ENCODE measurements at places on chromosomes 6 and 20. TPM values are rescaled to one million over a fixed set of nuclear protein-coding genes. Genes with fewer than 3 reads are reported as not detected.

DNA sequence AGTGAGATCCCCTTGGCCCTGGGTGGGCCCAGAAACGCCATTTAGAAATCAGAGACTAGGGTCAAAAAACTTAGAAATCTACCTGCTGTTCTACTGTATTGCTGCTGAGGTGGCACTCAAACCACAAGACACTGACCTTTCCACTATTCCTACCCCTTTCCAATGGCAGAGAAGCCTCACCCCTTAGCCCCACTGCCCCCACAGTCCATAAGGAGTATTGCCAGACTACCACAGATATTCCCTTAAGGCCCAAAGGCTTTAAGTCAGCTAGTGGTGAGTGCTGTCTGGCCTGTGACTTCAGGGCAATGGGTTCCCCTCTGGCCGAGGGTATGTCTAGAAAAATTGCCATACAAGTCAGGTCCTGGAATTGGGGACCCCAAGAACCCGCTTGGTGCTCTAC lies 656.1 kb downstream of the COL12A1 start:
- no peak overlapping the region for H3K27ac ChIP-seq
- no peaks in the 10 kb centered on the region for H3K4me1 ChIP-seq
- DNase-seq = no peak
- H3K4me3 ChIP-seq = no peak overlapping the region

DNA sequence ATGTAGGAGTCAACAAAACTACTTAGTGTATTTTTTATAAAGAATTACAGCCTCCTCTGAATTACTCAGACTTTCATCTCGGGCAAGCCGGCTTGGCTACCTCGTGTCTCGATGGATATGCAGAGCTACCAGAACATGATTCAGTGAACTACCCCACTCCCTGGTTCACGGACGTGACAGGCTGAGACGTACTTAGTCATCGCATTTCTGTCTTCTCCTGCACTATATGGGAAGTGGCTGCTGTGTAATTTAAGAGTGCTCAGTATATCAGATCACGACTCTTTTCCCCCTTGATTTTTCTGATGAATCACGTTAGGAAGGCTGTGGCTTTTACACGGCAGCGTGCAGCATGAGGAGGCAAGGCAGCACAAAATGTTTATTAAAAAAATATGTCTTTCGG lies 302.7 kb upstream of the ZFP64 start:
- DNase-seq = no peak
- H3K4me3 ChIP-seq = no peak overlapping the region
- no peaks in the 10 kb centered on the region for H3K36me3 ChIP-seq
- no peak overlapping the region for H3K27ac ChIP-seq
- no peaks in the 10 kb centered on the region for H3K4me1 ChIP-seq

MRAP2 gene
- total RNA-seq = 10.6 TPM

GRCh38 chr6:106199998-106200397 lies 113.9 kb downstream of the PRDM1 start:
- no peaks in the 10 kb centered on the region for H3K27me3 ChIP-seq
- no peak overlapping the region for H3K27ac ChIP-seq
- no peak overlapping the region for H3K4me3 ChIP-seq
- H3K4me1 ChIP-seq = no peaks in the 10 kb centered on the region
- no peak for DNase-seq

LAMP5 gene
- total RNA-seq = 0.34 TPM

SLC17A3 gene
- not detected for total RNA-seq

- H3K4me3 ChIP-seq = no peak overlapping the region
- no peaks in the 10 kb centered on the region for H3K4me1 ChIP-seq
- DNase-seq = no peak
- no peaks in the 10 kb centered on the region for H3K36me3 ChIP-seq
These were observed 36.1 kb upstream of the NAA20 start for GRCh38 chr20:19981031-19981451.

- H3K4me3 ChIP-seq = peak overlapping the region; percentile 73
- peaks cover 12% of the 10 kb centered on the region for H3K4me1 ChIP-seq
- no peaks in the 10 kb centered on the region for H3K27me3 ChIP-seq
- H3K36me3 ChIP-seq = no peaks in the 10 kb centered on the region
- H3K27ac ChIP-seq = peak overlapping the region; percentile 72
These were observed 427 bp upstream of the NFKBIE start for GRCh38 chr6:44265722-44266233.

DNA sequence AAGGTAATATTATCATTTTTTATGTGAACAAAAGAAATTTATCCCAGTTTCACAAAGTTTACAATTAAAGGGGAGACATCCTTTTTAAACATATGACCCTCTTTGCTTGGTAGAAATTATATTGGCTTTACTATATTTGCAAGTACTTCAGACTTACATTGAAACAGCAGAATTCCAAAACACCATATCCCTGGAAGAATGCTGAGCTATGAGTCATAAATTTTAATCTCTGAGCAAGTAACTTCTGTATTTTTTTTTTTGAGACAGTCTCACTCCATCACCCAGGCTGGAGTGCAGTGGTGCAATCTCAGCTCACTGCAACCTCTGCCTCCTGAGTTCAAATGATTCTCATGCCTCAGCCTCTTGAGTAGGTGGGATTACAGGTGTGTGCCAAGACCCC lies 240.4 kb downstream of the TBC1D32 start:
- H3K27me3 ChIP-seq = no peaks in the 10 kb centered on the region
- no peaks in the 10 kb centered on the region for H3K36me3 ChIP-seq
- no peaks in the 10 kb centered on the region for H3K4me1 ChIP-seq
- no peak for DNase-seq

B3GAT2 gene
- 0.91 TPM for total RNA-seq

- H3K36me3 ChIP-seq = no peaks in the 10 kb centered on the region
- H3K4me1 ChIP-seq = peaks cover 4% of the 10 kb centered on the region
- no peak overlapping the region for H3K27ac ChIP-seq
- DNase-seq = no peak
- H3K4me3 ChIP-seq = no peak overlapping the region
These were observed 312.3 kb downstream of the PRL start for GRCh38 chr6:21984561-21984960.

DNA sequence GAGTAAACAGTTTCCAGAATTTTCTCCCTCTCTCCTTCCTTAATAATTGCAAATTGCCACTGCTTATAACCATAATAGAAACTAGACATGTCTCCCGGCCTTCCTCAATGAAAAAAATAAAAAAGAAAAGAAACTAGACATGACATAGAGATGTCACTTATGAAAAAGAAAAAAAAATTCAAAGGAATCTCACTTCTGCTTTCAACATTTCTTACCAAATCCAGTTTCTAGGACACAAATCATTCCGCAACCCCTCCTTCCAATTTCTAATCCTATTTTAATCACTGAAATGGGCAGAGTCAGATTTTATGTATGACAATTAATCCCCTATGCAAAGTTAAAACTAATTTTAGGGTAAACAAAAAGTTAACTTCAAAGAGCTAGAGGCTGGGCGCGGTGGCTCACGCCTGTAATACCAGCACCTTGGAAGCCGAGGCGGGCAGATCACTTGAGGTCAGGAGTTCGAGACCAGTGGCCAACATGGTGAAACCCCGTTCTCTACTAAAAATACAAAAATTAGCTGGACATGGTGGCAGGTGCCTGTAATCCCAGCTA lies 40.1 kb upstream of the EEF1A1 start:
- no peak overlapping the region for H3K4me3 ChIP-seq
- no peak overlapping the region for H3K27ac ChIP-seq
- H3K4me1 ChIP-seq = no peaks in the 10 kb centered on the region
- no peak for DNase-seq
- no peaks in the 10 kb centered on the region for H3K36me3 ChIP-seq
- H3K27me3 ChIP-seq = no peaks in the 10 kb centered on the region

GRCh38 chr6:80094017-80094416 lies 12.5 kb upstream of the BCKDHB start:
- DNase-seq = no peak
- no peaks in the 10 kb centered on the region for H3K36me3 ChIP-seq
- no peak overlapping the region for H3K27ac ChIP-seq
- no peaks in the 10 kb centered on the region for H3K4me1 ChIP-seq

MAS1 gene
- total RNA-seq = 0.17 TPM

BAG2 gene
- total RNA-seq = 5.4 TPM

NUS1 gene
- 26.1 TPM for total RNA-seq

- H3K27me3 ChIP-seq = no peaks in the 10 kb centered on the region
- H3K4me3 ChIP-seq = peak overlapping the region; percentile 96
- H3K36me3 ChIP-seq = no peaks in the 10 kb centered on the region
- peak overlapping the region; percentile 93 for H3K27ac ChIP-seq
- peak; percentile 13 for DNase-seq
These were observed 801 bp downstream of the TBPL1 start for GRCh38 chr6:133953634-133954415.

DNA sequence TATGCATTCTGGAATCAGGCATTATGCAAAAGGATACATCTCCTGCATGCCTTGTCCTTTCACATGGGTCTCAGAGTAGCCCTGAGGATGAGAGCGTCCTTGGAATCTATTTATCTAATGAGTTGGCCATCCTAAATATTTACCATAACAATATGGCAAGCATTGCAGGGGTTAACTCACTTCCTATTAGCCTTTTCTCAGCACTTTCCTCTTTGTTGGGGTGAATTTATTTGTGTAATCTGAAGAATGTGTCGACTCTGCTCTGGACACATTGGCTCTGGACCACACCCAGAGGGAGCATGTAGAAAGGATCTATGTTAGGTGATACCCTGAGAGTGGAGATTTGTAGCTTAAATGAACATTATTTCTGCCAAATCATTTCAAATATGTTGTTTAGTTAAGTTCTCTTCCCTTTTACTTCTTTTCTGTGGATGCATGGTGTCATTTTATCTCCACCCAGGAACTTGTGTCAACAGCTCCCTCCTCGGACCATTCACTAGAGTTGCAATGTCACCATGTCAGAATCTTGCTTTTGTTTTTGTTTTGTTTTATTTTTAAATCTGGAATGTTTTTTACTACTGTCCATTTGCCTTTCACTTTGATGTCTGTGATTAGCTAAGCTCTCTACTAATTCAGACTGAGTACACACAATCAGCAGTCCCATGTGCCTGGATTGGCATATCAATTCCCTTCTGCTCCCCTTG lies 757.0 kb upstream of the MMS22L start:
- H3K4me1 ChIP-seq = no peaks in the 10 kb centered on the region
- H3K4me3 ChIP-seq = no peak overlapping the region
- peaks cover 2% of the 10 kb centered on the region for H3K27me3 ChIP-seq
- no peak for DNase-seq

RUNX2 gene
- total RNA-seq = 10.7 TPM

- no peak for DNase-seq
- no peak overlapping the region for H3K4me3 ChIP-seq
- no peak overlapping the region for H3K27ac ChIP-seq
- no peaks in the 10 kb centered on the region for H3K36me3 ChIP-seq
- no peaks in the 10 kb centered on the region for H3K27me3 ChIP-seq
These were observed 420.1 kb downstream of the CDKAL1 start for GRCh38 chr6:20954315-20954714.

GRCh38 chr20:45359069-45359405 lies 3.9 kb upstream of the SYS1 start:
- peak overlapping the region; percentile 64 for H3K27ac ChIP-seq
- H3K27me3 ChIP-seq = no peaks in the 10 kb centered on the region

GRCh38 chr20:34526466-34526865 lies 10.2 kb downstream of the DYNLRB1 start:
- H3K4me1 ChIP-seq = peaks cover 21% of the 10 kb centered on the region
- H3K27me3 ChIP-seq = no peaks in the 10 kb centered on the region
- H3K36me3 ChIP-seq = no peaks in the 10 kb centered on the region
- no peak for DNase-seq
- H3K4me3 ChIP-seq = no peak overlapping the region

DNA sequence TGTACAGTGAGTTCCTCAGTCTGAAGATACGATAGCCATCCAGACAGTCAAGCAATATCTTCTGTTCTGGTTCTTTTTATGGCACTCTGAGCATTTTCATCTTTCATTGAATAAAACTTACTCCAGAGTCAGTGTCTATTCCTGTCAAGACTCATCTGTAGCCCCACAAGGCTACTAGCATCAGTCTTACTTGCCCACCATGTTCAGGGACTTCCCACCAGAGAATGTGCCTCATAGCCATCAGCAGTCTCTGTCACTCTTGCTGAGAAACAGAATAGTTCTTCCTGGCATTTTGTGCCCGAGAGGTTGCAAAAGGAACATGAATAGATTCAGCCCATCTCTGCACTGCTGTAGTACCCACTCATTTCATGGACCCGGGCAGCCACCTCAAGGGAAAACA lies 12.7 kb upstream of the DCBLD1 start:
- no peak overlapping the region for H3K4me3 ChIP-seq
- H3K4me1 ChIP-seq = no peaks in the 10 kb centered on the region
- DNase-seq = no peak
- no peak overlapping the region for H3K27ac ChIP-seq
- no peaks in the 10 kb centered on the region for H3K36me3 ChIP-seq
- H3K27me3 ChIP-seq = no peaks in the 10 kb centered on the region

- H3K4me3 ChIP-seq = no peak overlapping the region
- peak; percentile 73 for DNase-seq
- H3K36me3 ChIP-seq = no peaks in the 10 kb centered on the region
- no peaks in the 10 kb centered on the region for H3K27me3 ChIP-seq
- peaks cover 22% of the 10 kb centered on the region for H3K4me1 ChIP-seq
These were observed 1.8 kb upstream of the SPEF1 start for GRCh38 chr20:3783068-3783489.

DNA sequence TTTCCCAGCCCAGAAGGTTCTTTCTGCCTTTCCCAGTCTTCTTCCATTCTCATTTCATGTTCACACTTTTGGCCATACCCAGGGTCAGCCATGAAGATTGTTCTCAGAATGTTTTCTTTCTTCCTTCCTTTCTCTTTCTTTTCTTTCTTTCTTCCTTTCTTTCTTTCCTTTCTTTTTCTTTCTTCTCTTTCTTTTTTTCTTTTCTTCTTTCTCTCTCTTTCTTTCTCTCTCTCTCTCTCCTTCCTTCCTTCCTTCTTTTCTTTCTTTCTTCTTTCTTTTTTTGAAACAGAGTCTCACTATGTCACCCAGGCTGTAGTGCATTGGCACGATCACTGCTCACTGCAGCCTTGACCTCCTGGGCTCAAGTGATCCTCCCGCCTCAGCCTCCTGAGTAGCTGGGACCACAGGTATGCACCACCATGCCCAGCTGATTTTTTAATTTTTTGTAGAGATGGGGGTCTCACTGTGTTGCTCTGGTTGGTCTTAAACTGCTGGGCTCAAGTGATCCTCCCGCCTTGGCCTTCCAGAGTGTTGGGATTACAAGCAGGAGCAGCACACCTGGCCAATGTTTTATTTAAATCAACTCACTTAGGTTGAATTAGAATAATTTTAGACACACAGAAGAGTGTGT lies 13.1 kb upstream of the FAM110A start:
- H3K36me3 ChIP-seq = no peaks in the 10 kb centered on the region
- H3K27me3 ChIP-seq = no peaks in the 10 kb centered on the region
- DNase-seq = no peak
- H3K27ac ChIP-seq = no peak overlapping the region
- H3K4me3 ChIP-seq = no peak overlapping the region

Data from prostate gland (tissue), 2 donors.